HT-29 (cell line): ENCODE measurements at places on chromosomes 4 and X. TPM values are rescaled to one million over a fixed set of nuclear protein-coding genes. Genes with fewer than 3 reads are reported as not detected.
A peak's percentile ranks its signal among the peaks of the same experiment; 100 is the strongest.

- DNase-seq = peak; percentile 71
Observed at GRCh38 chr4:37440501-37440900, 196.0 kb downstream of the NWD2 start.

DNA sequence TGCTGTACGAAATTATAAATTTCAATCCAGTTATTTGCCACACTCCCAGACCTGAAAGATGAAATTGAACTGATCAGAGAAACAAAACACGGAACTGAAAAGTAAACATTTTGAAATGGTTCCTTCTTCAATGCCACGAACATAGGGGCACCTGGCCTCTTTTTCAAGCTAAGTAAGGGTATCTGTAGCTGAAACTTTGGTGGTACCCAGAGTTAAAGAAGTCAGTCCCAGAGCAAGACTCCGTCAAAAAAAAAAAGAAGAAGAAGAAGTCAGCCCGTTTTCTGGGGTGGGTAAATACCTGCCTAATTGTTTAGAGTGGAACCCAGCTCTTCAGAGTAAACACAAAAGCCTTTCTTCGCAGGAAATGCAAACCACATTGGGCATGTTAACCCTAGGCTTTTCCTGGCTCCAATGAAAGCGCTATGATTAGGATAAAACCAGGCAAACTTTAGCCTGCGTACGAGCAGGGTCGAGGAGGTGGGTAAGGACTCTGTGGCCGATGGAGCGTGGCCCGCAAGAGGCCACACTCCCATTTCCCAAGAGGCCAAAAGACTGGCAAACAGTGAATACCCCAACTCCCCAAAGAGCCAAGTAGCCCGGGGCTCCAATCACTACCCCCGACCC lies 1.3 kb downstream of the ANTXR2 start:
- peak; percentile 44 for DNase-seq

- no peak for DNase-seq
Observed at GRCh38 chrX:153926858-153927671, 1.0 kb upstream of the ARHGAP4 start.

- no peak for DNase-seq
Observed at GRCh38 chrX:134865682-134866255, 125.0 kb upstream of the SMIM10 start.

GRCh38 chr4:89242216-89242615 lies 65.4 kb downstream of the GPRIN3 start:
- DNase-seq = no peak

- DNase-seq = no peak
Observed at GRCh38 chr4:70712604-70713452, 8.9 kb upstream of the RUFY3 start.

GRCh38 chr4:121277194-121278105 lies 103.4 kb downstream of the QRFPR start:
- peak; percentile 58 for DNase-seq

DNA sequence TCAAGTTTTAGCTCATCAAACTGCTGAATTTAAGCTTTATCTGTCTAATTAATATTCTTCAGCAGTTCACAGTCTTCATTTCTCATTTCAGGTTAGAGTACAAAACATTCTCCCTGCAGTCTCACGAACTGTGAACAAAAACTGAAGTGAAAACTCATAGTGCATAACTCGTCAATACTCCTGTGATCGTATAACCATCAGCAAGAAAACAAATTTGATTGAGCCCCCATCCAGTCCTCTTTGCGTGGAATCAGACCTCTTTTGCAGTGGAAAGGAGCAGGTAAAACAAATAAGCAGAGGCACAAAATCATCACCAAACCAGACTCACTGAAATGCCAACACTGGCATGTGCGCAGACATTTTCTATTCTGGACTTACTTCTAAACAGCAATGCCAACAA lies 12.7 kb downstream of the ADAM29 start:
- DNase-seq = no peak

DNA sequence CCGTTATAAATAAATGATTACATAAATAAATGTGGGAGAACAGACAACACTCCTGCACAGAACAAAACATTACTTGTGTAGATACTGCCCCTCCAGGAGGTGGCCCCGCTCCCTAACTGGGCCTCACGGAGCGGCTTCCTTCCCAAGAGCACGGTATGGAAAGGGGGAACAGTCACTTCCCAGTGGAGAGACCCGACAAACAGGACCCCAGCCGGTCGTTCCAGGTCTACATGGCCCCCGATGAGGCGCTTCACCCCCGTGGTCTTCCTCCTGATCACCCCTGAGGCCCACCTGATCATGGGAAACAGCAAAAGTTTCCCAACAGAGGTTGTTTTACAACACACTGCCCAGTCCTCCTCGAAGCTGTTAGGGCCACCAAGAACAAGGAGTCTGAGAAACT lies 6.6 kb upstream of the SLC6A8 start:
- no peak for DNase-seq

- no peak for DNase-seq
Observed at GRCh38 chr4:73701116-73701515, 39.3 kb upstream of the CXCL8 start.

DNA sequence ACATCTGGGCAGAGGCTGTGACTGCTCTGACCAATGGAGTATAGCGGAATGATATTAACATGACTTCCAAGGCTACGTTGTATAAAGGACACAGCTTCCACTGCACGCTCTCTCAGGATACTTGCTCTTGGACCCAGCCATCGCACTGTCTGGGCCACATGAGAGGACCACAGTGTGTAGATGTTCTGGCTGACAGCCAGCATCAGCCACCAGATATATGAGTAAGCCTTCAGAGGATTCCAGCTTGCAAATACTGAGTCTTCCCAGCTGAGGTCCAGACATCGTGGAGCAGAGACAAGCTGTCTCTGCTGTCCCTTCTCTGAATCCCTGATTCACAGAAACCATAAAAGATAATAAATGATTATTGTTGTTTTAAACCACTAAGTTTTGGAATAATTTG lies 146.8 kb upstream of the USP9X start:
- no peak for DNase-seq

- DNase-seq = no peak
Observed at GRCh38 chr4:176844448-176844847, 51.7 kb upstream of the VEGFC start.

- no peak for DNase-seq
Observed at GRCh38 chrX:125710403-125711062, 390.9 kb downstream of the TEX13C start.

GRCh38 chr4:56129431-56129861 lies 180.7 kb downstream of the CEP135 start:
- DNase-seq = peak; percentile 89

DNA sequence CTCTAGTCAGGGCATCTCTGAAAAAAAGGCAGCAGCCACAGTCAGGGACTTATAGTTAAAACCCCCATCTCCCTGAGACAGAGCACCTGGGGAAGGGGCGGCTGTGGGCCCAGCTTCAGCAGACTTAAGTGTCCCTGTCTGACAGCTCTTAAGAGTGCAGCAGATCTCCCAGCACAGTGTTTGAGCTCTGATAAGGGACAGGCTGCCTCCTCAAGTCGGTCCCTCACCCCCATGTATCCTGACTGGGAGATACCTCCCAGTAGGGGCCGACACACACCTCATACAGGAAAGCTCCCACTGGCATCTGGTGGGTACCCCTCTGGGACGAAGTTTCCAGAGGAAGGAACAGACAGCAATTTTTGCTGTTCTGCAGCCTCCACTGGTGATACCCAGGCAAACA lies 129.0 kb downstream of the ANXA5 start:
- no peak for DNase-seq

DNA sequence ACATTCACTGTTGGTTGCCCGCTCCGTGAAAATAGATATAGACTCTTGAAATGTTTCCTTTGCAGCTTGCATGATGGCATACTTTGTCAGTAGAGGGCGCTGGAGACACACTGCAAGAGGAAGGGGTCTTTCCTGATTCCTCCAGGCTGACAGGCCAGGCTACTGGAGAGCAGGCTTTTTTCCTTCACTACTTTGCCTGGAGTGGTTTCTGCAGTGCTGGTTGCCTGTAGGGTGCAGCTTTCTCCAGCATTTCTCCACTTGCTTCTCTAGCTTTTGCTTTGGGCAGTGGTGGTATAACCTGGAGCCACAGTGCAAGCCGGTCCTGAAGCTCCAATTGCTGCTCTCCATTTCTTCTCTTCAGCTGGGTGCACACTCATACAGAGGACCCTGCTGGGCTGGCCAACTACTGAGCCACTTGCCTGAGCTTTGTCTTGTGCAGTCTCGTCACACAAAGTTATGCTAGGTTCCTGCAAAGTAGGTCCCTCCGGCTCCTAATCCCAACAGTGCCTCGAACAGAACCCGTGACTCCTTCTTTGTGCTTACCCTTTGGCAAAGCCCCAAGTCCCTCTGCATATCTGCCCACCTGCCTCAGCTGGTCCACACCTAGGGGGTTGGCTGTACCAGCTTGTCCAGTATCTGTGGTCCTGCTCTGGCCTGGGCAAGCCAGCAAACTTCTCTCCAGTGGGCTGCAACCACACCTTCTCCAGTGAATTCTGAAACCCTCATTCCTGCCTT lies 46.3 kb downstream of the RASSF6 start:
- DNase-seq = peak; percentile 87

DNA sequence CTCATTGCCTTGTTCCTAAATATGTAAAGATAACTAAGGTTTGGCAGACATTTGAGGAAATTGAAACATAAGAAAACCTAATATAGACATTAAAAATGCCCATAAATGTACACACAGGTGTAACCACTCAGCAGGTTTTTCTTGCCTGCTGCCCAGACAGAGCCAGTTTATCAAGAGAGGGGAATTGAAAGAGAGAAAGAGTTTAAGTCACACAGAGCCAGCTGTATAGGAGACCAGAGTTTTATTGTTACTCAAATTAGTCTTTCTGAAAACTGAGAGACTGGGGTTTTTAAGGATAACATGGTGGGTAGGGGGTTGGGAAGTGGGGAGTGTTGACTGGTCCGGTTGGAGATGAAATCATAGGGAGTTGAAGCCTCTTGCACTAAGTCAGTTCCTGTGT lies 119.0 kb downstream of the CFAP299 start:
- DNase-seq = peak; percentile 20

GRCh38 chrX:120732461-120732860 lies 102.6 kb upstream of the C1GALT1C1 start:
- DNase-seq = no peak

DNA sequence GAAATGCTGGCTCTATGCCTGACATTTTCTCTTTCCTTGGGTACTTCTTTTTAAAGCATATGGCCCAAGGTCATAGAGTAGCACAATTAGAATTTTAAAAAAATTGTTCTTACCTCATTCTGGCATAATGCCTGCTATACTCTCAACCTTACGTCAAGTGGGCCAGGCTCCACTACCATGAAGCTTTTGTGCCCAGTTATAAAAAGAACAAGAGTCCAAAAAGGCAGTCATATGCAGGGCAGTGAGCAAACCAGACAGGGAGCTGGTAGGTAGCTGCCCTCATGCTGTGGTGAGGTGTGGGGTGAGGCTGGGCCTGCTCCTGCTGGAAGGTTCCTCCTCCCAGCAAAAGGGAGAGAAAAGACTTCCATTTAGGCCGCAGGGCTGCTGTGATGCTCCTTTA lies 64.4 kb upstream of the UCP1 start:
- DNase-seq = no peak

DNA sequence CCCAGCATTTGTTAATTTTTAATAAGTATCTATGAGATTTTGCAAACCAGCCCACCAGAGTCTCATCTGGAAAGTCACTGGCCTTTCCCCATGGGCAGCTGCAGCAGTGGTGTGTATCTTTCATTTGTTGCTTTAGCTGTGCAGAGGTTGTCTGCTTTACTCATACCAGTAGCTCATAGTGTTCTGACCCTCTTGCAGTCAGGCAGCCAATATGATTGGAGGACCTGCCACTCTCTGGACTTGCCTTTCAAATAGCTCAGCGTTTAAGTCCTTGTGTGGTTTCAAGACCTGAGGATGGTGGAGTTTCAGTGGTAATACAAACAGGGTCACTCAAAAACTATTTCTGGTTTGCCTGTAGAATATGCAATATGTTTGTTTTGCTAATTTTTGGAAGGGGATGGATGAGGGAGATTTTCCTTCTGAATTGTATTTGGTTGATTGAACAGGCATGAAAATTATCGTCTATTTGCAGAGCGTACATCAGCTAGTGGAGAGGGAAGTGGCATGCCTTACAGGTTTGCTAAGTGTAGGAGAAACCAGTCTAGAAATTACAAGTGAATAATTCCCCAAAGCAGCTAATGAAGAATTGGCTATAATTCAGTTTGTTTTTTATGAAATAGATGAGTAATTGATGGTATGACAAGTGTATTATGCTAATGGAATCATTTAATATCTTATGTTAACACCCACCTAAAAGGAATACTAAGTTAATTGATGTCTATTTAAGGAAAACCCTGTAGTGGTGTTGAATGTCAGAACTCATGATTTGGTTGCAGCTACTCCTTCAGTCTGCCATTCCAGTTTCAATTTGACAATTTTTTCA lies 8.9 kb downstream of the POLA1 start:
- no peak for DNase-seq

- no peak for DNase-seq
Observed at GRCh38 chrX:150217609-150218008, 145.5 kb upstream of the MAMLD1 start.

Gene ADGRA3
- 18.9 and 22.9 TPM in 2 replicates for total RNA-seq

Gene JCHAIN
- total RNA-seq = not detected in 2 replicates

Gene WDR1
- 306 and 310 TPM in 2 replicates for total RNA-seq

Gene HAND2
- total RNA-seq = not detected in 2 replicates

Gene SFRP2
- total RNA-seq = not detected in 2 replicates

Gene CA5B
- total RNA-seq = 0.71 and 1.8 TPM in 2 replicates

Gene GPRIN3
- total RNA-seq = 2.4 and 3.3 TPM in 2 replicates

Gene GPR101
- total RNA-seq = not detected in 2 replicates

Gene MSN
- total RNA-seq = 108 and 120 TPM in 2 replicates
